ENCODE measurements at places on chromosomes 13 and 19.

GRCh38 chr19:2636897-2637683, 65.4 kb downstream of the GNG7 start:
- peak; percentile 47 for DNase-seq

GRCh38 chr13:102089177-102089576, 312.7 kb downstream of the FGF14 start:
- DNase-seq: no peak

DNA sequence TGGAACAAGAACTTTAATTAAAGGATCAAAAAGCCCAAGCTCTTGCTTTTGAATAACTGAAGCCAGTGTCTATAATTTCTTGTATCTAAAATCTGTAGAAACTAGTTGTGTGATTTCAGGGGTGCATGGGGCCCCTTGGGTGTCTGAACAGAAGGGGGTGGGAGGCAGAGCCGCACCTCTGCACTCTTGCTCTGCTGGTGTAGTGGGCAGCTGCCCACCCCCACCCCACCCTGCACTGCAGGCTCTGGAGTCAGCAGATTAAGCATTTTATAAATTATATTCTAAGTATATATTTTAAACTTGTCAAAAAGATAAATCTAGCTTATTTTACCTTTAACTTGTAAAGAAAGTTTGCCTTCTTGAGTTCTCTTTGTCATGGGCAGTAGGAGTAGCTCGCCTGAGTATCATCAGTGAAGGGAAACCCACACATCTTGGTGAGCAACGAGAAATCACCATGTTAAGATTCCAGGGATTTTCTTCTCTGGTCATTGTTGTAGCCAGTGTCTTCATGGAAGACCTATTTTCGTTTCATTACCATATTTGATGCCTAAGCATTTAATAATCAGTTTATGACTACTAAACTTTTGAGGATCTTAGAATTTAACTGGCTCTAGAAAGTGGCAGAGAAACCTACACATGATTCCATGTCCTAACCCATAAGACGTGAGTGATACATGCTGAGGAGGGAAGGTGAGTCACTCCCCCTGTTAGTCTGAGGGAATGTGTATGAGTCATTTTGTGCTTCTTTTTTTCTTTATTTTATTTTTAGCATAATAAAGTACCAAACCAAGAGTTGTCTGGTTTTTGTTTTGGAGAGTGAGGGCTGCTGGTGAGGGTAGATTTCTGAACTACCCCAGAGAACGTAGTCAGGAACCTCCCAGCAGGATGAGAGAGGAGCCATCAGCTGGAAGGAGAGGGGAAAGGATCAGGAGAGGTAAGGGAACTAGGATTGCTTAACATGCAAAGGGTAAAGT, 7.7 kb downstream of the UBE2L5 start:
- DNase-seq: no peak

DNA sequence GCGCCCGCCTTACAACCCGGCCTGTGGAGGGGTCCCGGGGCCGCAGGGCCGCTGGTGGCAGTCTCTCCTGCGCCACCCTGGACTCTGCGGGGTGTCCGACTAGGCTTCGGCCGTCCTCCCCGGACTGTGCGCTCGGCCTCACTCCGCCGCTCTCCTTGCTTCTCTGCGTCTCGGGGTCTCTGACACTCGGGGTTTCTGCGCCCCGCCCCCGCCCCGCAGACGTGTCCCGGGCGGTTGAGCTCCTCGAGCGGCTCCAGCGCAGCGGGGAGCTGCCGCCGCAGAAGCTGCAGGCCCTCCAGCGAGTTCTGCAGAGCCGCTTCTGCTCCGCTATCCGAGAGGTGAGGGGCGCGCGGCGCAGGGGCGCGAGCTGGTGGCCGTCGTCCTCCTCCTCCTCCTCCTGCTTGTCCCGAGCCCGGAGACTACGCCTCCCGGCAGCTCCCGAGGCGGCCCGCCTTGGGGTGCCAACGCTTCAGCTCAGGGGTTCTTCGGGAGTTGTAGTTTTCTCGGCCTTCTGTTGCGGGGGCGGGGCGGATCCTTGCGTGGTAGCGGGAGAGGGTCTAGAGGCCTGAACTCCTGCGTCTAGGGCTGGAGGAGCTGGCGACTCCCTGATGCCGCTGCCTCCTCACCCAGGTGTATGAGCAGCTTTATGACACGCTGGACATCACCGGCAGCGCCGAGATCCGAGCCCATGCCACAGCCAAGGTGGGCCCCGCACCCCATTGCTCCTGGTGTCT, 627 bp downstream of the LIN7B start:
- peak; percentile 77 for DNase-seq

DNA sequence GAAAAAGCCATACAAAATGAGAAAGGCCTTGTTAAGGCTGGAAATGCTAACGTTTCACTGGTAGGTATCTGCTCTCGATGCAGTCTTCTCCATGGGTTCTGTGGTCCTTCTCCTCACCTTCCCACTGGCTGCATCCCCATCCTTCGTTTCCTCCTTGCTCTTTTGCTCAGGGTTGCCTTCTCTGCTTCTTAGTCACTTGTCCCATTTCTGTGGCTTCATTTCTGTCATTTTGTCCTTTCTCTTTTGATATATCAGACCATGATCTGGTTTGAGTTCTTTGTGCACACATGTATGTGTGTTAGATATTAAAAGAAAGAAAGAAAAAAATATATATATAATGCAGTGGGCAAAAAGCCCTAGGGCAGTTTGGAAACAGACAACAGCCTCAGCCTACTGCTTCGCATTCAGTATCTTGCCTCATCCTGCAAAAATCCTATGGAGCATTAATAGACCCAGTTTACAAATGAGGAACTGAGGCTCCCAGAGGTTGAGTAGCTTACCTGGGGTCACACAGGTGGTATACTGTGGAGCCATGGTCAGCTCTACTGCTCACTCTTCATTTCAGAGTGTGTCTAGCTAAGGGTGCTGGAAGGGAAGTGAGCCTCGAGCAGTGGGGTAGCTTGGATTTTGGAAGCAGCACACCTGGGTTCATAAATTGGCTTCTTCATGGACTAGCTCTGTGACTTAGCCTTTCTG, 57.6 kb upstream of the MEDAG start:
- no peak for DNase-seq

DNA sequence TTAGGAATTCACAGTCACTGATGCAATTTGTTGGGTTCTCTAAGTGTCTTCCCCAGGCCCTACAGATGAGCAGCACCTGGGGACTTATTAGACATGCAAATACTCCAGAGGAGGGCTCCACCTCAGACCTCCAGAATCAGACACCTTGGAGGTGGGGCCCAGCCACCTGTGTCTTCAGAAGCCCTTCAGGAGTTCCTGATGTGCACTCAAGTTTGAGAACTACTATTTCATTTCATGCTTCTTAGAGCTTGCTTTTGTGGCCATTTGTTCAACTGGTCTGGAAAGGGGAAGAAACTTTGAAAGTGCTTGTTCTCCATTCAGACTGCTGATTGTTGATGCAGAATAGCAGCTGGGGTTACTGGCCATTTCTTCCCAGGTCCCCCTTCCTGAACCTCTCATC, 472.0 kb downstream of the COG6 start:
- DNase-seq: no peak

DNA sequence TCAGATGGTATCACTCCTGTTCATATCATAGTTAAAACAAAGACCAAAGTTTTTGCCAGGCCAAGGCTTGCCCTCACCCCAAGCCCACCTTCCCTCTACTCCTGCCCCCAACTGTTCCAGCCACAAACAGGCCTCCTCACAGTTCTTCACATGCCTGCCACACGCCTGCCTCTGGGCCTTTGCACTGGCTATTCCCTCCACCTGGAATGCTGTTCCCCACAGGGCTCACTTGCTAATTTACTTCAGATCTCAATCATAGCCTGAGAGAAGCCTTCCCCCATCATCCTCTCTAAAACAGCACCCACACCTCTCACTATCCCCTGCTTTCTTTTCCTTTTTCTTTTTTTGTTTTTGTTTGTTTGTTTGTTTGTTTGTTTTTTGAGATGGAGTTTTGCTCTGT, 4.9 kb upstream of the AXL start:
- DNase-seq: no peak

DNA sequence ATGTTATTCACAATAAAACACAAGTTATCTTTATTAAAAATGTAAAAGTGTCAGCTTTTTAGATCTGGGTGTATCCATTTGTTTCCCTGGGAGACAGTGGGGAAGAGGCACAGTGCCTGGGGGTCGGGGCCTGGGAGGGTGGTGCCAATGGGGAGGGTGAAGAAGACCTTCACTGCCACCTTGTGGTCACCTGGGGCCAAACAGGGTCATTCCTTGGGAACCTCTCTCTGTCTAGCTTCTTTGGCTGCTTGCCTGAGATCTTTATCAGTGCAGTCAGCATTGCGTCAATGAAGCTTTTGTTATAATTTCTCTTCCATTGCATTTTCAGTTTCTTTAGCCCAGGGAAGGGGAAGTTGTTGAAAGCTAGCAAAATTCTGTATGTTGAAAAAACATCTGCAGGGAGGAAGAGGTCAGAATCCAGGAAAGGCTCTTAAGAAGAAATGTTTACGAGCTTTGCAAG, 39.1 kb downstream of the PCDH8 start:
- DNase-seq: peak; percentile 65

DNA sequence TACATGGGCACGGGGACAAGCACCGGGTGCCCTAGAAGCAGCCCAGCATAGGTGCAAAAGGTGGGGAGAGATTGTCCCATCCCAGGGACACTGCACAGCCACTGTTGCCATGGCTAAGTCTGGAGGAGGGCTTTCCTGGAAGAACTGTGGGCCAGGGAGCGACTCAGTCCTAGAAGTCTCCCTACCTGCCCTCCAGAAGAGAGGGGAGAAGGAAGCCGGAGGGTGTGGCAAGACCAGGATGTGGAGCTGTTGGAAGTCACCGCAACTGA, 2.3 kb upstream of the FBN3 start:
- no peak for DNase-seq

DNA sequence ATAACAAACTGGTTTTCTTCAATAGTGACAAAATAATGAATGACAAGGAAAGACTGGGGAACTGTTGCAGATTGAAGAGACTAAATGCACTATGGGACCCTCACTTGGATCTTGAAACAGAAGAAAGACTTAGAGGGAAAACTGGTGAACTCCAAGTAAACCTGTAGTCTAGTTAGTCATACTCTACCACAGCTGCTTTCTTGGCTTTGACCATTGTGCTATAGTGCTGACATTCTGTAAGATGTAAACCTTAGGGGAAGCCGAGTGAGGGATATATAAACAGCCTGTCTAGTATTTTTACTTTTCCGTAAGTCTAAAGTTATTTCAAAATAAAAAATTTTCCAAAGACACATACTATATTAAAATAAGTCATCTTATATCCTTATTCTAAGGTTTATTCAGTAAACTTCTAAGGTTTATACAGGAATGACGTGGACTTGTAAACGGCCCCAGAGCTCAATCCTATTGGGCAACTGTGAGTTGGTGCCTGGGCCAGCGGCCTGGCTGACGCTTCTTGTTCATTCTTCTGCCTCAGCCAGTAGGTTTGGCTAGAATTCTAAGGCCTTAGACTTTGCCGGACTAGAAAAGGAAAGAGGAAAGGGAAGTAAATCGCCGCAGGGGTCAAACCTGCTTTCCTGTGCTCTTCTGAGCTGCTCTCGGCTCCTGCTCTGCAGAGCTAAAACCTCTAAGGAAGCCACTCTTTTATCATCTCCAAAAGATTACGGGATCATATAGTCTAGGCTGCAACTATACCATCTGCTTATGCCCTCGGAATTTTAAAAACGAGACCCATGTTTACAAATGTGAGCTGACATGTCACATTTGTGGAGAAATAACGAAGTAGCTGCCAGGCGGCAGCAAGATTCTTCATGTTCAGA, 33.6 kb upstream of the UBE2L5 start:
- no peak for DNase-seq

GRCh38 chr13:71303144-71303543, 563.9 kb downstream of the DACH1 start:
- DNase-seq: no peak

GRCh38 chr19:55902080-55902751, 29.9 kb downstream of the NLRP13 start:
- DNase-seq: no peak

- no peak for DNase-seq
Measured at GRCh38 chr13:49295244-49295643, 47.5 kb downstream of the CDADC1 start.

- DNase-seq: no peak
Measured at GRCh38 chr19:18999016-18999758, 34.1 kb downstream of the SUGP2 start.

DNA sequence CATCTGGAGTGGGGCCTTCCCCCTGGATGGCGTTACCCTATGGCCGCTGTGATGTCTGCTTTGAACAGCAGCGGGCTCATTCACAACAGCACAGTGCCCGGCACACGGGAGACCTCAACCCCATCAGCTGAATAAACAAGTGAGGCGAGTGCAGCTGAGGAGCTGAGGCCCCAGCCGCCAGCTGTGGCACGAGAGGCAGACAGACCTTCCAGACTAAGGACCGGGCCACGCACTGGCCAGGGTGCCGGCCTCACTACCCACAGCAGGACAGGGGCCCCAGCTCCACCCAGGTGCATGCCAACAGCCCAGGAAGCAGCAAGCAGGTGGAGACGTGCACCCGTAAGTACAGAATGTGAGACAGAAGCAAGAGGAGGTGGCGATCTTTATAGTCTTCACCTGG, 39.6 kb downstream of the STK24 start:
- no peak for DNase-seq

GRCh38 chr19:41334793-41335192, 18.9 kb downstream of the TGFB1 start:
- no peak for DNase-seq

GRCh38 chr19:10701955-10702525, 801 bp downstream of the QTRT1 start:
- DNase-seq: no peak

- no peak for DNase-seq
Measured at GRCh38 chr19:28027116-28027515, 1185.8 kb downstream of the UQCRFS1 start.

GRCh38 chr13:107119989-107120881, 552.3 kb upstream of the ARGLU1 start:
- no peak for DNase-seq

DNA sequence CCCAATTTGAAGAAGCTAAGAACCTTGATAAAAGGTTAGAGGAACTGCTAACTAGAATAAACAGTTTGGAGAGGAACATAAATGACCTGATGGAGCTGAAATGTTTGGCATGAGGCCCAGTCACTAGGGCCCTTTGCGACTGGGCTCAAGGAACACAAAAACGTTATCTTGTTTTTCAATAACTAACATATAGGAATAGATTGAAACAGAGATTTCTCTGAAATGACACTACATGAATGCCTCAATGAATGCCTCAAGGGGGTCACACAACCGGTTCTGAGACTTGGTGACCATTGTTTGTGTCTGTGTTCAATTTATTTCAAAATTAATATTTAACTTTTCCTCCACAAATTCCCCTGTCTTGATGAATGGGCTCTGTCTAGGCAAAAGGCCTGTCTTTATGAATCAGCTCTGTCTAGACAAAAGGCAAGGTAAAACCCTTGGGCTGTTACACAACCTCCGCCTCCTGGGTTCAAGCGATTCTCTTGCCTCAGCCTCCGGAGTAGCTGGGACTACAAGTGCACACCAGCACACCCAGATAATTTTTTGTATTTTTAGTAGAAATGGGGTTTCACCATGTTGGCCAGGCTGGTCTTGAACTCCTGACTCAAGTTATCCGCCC, 932 bp upstream of the ZNF486 start:
- no peak for DNase-seq

GRCh38 chr13:102028206-102028605, 373.6 kb downstream of the FGF14 start:
- no peak for DNase-seq
